Stimulated activated CD4-positive, alpha-beta T cell treated with anti-CD3 and anti-CD28 coated beads, TNF-alpha, amount 100 ng/mL, for 48 hours (primary cell): ENCODE measurements at places on chromosomes 2 and 18.
A peak's percentile ranks its signal among the peaks of the same experiment; 100 is the strongest.

- no peak for DNase-seq
Observed at GRCh38 chr18:67615876-67616275, 99.4 kb upstream of the DSEL start.

DNA sequence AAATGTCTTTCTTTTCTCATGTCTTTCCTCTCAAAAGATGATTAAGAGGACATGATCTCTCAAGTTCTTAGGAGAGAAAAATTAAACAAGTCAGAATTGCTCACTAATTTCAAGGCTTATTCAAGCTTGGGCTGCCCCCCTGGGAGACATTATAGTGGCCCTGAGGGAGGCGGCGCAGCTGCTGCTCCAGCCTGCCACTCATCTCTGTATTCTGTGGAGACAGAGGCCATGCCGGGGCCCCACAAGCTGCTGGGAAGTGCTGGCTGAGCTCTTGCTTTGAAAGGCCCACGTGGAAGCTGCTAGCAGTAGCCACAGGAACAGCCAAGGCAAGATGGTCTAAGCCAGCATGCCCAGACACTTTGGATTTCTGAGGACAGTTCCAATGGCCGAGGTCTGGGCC is 267.4 kb downstream of the LNPK start:
- no peak for DNase-seq

GRCh38 chr2:222264791-222265320 is 33.9 kb downstream of the PAX3 start:
- no peak for DNase-seq

- DNase-seq: no peak
Observed at GRCh38 chr2:16726577-16726976, 60.9 kb upstream of the CYRIA start.

GRCh38 chr2:234468503-234468902 is 28.4 kb downstream of the ARL4C start:
- DNase-seq: no peak

GRCh38 chr2:86435531-86435930 is 5.6 kb upstream of the KDM3A start:
- no peak for DNase-seq

GRCh38 chr18:4797002-4797685 is 342.0 kb upstream of the DLGAP1 start:
- no peak for DNase-seq

DNA sequence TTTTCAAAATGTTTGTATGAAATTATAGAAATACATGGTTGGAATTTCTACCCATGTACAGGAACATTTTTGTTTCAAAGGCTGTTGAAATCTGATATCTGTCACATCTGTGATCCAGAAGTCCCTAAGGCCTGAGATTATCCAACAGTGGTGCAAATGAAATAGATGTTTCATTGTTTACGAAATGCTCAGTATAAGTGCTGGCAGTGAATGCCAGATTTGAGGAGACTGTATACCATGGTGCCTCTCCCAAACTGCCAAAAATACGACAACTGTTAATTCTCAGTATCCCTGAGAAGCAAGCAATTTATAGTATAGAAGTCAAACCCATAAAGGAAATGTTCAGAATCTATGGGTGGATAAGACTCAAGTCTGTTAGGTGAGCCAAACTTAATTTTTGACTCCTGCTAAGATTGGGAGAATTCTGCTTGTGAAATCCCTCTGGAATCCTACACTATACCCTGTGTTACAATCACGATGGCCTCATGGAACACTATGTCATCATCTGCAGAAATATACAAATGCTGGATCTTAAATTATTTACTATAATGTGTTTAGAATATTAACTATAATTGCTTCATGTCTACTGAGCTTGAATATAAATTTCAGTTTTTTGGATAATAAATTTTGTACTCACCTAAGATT is 71.2 kb upstream of the DOCK10 start:
- no peak for DNase-seq

GRCh38 chr2:45263147-45263546 is 253.9 kb upstream of the SIX2 start:
- no peak for DNase-seq

DNA sequence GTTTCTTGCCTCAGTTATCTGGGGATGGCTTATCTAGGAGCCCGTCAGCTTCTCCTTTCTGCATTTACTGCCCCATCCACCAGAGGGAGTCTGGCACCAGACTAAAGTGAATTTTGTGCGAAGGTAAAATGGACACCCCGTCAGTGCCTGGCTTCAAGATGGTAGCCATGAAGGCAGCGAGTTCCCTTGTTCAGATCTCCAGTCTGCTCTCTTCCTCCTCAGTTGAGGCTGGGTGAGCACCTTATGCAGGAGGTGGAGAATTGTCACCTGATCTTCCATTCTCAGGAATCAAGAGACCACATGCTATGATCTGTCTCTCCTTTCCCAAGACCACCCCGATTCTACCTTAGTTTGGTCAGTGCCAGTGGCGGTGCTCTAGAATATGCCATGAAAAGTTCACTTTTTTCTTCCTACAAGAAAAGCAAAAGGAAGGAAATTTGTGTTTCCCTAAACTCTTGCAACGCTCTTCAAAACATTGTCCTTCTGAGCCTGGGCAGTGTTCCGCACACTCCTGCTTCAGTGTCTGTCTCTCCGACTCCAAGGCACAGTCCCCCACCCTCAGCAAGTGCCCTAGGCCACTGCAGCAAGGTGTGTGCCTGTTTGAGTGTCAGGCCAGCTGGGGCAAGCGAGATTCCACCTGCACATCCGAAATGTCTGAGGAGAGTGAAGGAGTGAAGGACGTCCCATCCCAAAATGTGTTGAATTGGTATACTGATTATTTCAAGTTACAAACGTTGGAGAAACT is 168.6 kb downstream of the SS18 start:
- DNase-seq: peak; percentile 8

DNA sequence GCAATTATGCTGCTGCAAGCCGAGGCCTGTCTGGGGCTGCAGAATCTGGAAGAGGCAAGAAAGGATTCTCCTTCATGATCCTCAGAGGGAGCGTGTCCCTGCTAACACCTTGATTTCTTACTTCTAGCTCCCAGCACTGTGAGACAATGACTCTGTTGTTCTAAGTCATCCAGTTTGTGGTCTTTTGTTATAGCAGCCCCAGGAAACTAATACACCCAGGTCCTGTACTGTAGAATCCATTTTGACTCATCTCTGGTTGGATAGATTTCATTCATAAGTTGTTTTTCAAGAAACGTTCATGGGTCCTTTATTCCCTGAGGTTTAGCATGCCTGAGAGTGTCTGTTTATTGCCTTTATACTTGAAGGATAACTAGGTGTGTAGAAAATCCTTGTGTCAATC is 112.7 kb downstream of the TMEM17 start:
- no peak for DNase-seq

GRCh38 chr18:79438898-79439627 is 43.3 kb downstream of the NFATC1 start:
- DNase-seq: no peak

DNA sequence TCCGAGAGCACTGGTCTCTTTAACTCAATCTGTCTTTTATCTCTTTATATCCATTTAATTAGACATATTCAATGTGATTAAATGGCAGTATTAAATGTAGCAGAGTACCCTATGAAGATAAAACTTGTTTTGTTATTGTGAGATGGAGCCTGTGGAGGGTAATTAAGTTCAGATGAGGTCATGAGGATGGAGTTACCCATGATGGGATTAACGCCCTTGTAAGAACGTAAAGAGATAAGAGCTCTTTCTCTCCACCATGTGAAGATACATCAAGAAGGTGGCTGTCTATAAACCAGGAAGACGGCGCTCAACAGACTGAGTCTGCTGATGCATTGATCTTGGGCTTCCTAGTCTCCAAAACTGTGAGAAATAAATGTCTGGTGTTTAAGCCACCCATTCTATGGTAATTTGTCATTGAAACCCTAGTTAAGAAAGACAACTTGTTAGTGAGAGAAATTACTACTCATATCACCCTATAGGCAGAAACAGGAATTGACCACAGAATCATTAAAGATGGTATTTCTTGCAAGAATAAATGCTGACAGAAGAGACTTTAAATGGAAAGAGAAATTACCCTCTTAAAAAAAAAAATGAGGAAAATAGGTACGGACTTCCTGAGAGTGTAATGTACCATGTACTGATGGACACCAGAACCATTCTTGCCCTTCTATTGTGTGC is 738.7 kb upstream of the CHAC2 start:
- no peak for DNase-seq

DNA sequence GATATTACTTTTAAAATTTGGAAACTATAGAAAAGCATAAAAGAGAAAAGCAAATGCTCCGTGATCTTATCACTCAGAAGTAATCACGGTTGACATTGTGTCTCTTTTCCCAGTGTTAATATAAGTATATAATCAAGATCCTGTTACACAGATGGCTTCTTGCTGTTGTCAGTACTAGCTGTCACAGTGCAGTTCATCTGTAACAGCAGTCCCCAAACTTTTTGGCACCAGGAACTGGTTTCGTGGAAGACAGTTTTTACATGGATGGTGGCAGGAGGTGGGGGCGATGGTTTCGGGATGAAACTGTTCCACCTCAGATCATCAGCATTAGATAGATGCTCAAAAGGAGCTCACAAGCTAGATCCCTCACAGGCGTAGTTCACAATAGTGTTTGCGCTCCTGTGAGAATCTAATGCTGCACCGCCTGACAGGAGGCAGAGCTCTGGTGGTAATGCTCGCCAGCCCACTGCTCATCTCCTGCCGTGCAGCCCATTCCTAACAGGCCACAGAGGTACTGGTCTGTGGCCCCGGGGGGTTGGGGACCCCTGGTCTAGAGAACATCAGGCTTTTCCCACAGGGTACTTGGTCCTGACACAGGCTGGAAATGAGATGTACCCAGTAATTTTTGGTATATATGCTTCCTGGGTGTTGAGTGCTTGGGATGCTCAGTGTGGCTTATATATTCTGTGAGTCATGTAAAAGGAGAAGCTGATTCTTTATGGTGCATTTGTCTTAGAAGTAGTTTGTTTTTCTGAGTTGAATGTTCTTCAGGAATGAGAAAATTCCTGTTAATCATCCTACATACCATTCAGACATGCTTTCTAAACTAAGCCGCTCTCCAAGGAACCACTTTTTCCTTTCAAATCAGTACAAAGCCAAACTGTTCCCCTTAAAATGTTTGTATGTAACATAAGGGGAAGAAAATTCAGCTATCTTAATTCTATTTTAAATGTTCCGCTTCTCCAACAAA is 121.8 kb downstream of the NCK2 start:
- no peak for DNase-seq

GRCh38 chr2:26556309-26557243 is 78.7 kb upstream of the OTOF start:
- DNase-seq: no peak

GRCh38 chr18:24417480-24417879 is 9.0 kb upstream of the IMPACT start:
- DNase-seq: no peak

DNA sequence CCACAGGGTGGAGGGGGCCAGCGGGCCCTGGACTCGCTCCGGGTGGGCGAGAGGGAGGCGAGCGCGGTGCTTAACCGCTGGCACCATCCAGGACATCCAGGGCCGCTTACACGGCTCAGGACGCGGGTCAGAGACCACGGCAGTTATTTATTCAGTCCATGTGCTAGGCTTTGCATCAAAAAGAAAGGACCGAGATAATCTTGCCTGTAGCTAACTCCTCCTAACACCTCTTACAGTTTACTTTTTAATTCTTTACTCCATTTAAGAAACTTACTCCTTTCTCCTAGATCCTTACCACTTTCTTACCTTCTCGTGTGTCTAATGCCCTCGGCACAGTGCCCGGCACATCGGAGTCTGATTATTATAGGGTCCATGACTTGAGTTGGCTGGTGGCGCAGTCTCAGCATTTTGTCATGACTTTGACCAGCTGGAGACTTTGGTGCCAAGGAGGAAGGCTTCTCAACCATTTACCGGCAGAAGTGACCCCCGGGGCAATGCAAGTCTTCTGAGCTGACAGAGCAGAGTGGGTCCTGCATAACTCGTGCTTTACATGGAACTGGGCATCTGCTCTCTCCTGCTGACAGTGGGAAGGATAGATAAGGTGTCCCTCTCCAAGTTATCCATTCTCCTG is 503 bp downstream of the ANXA4 start:
- DNase-seq: no peak

GRCh38 chr2:72999729-73000725 is 71.5 kb downstream of the SFXN5 start:
- no peak for DNase-seq

GRCh38 chr2:69969991-69970390 is 8.6 kb upstream of the ASPRV1 start:
- DNase-seq: no peak

- DNase-seq: no peak
Observed at GRCh38 chr2:113118263-113118657, 9.1 kb upstream of the IL1RN start.

DNA sequence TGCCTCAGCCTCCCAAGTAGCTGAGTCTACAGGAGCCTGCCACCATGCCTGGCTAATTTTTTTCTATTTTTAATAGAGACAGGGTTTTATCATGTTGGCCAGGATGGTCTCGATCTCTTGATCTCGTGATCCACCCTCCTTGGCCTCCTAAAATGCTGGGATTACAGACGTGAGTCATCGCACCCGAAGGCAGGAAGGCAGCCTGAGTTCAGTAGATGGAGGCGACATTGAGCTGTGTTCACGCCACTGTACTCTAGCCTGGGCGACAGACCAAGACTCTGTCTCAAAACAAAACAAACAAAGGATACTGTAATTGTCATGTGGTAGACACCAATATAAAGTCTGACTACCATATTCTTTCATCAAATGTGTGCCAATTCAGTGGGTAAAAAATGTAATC is 500.9 kb upstream of the DSEL start:
- DNase-seq: no peak

GRCh38 chr18:77597726-77598125 is 348.1 kb downstream of the GALR1 start:
- no peak for DNase-seq

DNA sequence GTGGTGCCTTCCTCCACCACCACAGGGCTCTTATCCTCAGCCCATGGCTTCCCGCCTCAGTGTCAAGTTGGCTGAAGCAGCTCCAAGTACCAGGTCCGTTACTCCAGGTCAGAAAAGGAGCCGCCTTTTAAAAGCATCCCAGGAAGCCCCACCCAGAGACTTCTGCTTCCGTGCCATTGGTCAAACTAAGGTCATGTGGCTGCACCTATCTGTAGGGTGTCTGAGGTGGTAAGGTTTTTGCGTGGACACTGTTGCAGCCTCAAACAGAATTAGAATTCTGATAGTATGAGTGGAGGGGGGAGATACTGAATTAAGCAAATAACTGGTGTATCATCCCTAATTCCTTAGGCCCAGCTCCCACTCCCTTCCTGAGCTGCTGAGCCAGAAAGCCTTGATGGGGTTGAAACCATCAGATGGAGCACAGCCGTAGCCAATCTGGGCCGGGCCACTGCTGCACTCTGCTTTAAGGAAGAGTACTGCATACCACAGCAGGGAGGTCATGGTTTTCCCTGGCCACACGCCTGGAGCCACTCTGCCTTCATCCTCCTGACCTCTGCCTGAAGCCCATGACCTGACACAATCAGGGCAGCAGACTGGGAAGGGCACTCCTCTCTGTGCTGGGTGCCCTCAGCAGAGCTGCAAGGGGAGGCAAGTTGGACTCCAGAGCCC is 8.4 kb downstream of the TMEM247 start:
- no peak for DNase-seq
